Dorsolateral prefrontal cortex (tissue), 122 donors: ENCODE measurements at places on chromosomes 4 and X.

DNA sequence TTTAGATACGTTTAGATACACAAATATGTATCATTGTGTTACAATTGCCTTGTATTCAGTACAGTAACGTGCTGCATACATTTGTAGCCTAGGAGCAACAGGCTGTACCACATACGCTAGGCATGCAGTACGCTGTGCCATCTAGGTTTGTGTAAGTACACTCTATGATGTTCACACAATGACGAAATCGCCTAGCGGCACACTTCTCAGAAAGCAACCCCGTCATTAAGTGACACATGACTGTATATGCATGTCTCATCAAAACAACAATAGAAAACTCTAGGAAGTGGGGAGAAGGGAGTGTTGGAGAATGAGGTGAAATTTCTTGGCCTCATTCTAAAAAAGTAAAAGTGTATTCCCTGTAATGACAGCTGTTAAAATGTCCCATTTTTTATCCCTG, 32.7 kb downstream of the CCDC149 start:
- DNase-seq: no peak

DNA sequence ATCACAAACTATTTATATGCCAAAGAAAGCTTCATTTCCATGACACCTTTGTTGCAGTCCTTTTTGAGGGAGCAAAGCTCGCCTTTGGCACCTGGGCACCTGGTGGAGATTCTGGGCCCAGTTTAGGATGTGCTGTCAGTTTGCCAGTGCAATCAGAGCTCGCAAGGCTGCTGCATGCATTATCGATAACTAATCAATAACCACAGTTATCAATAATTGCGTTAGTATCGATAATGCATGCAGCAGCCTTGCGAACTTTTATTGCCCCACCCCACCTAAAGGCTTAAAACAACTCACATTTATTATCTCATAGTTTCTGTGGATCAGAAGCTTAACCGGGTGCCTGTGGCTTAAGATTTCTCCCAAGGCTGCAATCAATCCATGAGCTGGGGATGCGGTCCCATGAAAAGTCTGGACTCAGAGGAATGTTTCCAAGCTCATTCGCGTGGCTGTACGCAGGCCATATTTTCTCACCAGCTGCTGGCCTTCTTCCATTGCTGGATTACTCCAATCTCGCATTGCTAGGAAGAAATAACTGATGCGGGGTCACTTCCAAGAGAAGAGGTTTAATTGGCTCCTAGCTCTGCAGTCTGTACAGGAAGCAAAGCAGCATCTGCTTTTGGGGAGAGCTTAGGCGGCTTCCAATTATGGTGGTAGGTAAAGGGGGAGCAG, 6.2 kb upstream of the AFAP1 start:
- no peak for DNase-seq

DNA sequence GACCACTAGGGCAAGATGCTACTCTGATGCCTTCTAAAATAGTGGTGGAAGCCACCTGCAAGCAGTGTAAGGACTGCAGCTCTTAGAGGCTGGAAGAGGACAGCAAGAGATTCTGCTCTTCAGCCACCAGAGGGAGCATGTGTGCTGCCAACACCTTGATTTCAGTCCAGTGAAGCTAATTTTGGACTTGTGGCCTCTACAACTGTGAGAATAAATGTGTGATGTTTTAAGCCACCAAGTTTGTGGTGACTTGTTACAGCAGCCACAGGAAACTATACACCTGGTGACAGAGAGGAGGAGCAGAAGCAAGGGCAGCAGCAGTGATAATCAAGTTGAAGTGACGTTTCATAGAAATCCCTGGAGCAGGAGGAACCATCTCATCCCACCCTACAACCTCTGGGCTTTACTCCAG, 55.9 kb downstream of the FGFBP1 start:
- DNase-seq: no peak

- no peak for DNase-seq
Observed at GRCh38 chr4:159369256-159369655, 266.4 kb downstream of the RAPGEF2 start.

DNA sequence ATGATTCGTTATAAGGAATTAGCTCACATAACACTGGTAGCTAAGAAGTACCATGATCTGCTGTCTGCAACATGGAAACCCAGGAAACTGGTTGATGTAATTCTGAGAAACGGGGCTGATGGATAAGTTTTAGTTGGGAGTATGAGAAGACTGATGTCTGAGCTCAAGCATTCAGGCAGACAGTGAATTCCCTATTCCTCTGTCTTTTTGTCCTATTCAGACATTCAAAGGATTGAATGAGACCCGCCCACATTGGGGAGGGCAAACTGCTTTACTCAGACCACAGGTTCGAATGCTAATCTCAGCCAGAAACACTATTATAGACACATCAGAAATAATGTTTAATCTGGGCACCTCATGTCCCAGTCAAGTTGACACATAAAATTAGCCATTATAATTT, 515.5 kb downstream of the STPG2 start:
- DNase-seq: no peak

DNA sequence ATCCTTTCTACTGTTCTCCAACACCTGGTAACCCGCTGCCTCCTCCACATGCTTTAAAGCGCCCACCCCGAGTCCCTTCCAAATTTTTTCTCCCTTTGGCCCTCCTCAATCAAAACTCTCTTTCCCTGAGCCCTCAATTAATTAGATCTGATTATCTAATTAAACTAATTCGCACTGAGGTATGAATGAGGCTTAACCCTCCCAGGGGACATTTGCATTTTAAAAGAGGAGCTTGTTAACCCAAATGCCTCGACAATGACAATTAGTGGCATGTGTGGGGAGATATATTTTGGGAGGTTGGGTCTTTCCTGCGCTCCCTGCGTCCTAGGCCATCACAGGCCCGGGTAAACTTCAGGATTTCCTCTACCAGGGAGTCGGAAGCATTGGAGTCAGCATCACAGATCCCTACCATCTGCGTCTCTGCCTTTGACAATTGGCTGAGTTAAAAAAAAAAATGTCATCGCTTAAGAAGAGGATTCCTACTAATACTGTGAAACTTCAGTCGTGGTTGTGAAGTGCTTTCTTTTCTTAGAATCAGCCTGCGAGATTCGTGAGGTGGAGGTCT, 50.6 kb downstream of the TENM3 start:
- no peak for DNase-seq

DNA sequence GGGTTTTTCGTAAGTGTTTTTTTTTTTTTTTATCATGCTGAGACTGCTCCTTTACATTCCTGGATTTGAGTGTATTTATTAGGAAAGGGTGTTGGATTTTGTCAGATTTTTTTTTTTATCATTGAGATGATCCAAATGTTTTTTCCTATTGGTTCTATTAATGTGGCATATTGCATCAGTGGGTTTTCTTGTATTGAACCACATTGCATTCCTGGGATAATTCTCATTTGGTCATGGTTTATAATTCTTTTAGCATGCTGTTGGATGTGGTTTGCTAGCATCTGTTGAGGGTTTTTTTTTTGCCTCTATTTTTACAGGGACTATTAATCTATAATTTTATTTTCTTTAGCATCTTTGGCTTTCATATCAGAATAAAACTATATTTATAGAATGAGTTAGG, 28.8 kb downstream of the COL4A5 start:
- DNase-seq: no peak

DNA sequence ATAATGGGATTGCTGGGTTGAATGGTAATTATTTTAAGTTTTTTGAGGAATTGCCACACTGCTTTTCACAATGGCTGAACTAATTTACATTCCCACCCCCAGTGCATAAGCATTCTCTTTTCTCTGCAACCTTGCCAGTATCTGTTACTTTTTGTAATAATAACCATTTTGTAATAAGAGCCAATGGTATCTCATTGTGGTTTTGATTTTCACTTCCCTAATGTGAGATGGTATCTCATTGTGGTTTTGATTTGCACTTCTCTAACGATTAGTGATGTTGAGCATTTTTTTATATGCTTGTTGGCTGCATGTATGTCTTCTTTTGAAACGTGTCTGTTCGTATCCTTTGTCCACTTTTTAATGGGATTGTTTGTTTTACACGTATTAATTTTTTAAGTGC, 213.1 kb upstream of the HDX start:
- no peak for DNase-seq

- DNase-seq: no peak
Observed at GRCh38 chr4:16893141-16893651, 5.2 kb downstream of the LDB2 start.

GRCh38 chrX:111581086-111581485, 69.6 kb downstream of the SERTM2 start:
- DNase-seq: no peak

GRCh38 chrX:24117258-24117657, 32.3 kb upstream of the ZFX start:
- DNase-seq: no peak

GRCh38 chr4:78510681-78511080, 40.9 kb upstream of the ANXA3 start:
- no peak for DNase-seq

- DNase-seq: no peak
Observed at GRCh38 chr4:1519787-1520661, 113.8 kb upstream of the NKX1-1 start.

GRCh38 chr4:152715076-152715475, 35.3 kb upstream of the TMEM154 start:
- no peak for DNase-seq

- peak; percentile 31 for DNase-seq
Observed at GRCh38 chr4:147103403-147103946, 157.8 kb upstream of the TTC29 start.

DNA sequence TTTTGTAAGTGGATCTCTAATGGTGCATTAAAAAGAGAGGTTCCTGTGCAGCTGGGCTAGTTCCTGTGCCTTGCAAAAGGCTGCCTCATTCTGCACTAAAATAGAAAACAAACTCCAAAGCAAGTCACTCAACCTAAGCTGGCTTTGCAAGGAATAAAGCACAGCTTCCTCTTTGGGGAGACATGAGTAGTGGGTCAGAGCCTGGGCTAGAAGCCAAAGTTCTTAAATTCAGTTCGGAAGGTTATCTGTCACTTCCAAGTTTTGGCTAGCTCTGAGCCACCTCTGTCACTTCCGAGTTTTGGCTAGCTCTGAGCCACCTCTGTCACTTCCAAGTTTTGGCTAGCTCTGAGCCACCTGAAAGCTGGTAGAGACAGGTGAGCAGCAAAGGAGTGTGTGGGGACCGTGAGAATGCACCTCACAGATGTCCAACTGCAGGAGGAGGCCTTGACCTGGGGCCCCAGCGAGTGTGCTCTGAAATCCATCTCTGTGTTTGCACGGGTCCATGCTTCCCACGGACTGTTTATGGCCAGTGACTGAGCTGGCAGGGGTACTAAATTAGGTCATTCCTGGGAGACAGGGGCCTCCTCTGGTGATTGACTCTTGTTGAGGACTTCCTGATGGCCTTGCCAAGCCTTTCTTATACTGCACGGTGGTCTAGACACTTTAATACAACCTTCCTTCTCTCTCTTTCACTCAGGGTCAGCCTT, 36.4 kb upstream of the MAMLD1 start:
- DNase-seq: no peak

- DNase-seq: no peak
Observed at GRCh38 chr4:98745366-98745765, 87.0 kb upstream of the TSPAN5 start.

DNA sequence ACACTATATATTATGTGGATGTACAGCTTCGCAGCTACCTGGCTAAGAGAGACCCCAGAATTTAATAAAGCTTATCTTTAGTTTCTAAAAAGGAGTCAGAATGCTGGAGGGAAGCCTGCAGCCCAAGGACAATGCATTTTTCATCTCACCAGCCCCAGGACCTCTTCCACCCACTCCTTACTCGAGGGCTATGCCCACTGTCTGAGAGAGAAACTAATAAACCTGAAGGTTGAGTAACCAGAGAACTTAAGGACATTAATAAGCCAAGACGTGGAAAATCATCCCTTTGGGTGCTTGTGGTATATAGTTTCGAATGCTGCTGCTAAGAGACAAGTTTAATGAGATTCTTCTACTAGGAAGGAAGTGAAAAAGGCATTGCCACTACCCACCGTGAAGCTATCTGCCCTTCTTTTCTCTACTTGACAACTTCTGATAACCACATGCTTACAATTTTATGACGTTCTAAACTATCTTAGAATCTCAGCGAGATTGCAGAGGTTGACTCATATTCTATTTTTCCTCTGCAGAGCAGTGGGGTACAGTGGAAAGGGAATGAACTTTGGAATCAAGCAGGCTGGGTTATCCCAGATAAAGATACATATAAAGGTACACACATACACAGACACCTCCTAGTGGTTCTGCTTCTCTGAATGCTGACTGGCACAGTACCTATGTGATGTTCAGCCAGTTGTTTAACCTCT, 3.3 kb downstream of the RELL1 start:
- no peak for DNase-seq

DNA sequence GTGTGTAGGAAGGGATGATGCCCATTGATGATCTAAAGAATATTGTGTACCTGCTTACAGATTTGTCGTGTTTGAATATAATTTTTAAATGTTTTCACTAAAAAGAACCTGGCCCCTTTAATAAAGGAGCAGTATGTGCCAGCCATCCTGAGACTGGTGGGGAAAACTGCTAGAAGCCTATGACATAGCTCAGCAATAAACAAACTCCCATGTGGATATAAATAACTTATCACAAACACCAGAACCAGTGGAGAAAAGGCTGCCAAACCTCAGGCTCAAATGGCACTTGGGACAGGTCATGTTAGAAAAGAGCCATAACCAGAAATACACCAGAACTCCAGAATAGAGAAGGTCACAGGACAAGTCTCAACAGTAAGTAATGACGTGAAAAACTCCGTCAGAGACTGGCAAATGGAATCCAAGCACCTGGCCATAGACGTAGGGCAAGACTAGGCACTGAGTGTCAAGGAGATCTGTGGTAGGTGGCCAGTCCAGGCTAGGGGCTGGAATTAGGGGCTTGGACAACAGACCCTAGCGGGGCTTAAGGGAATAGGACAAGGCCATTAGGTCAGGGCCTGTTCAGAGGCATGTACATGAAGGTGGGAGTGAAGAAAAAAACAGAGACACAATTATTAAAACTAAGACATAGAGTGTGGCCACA, 11.7 kb upstream of the QRFPR start:
- no peak for DNase-seq

- DNase-seq: peak; percentile 67
Observed at GRCh38 chrX:20067709-20068561, 48.8 kb downstream of the MAP7D2 start.

DNA sequence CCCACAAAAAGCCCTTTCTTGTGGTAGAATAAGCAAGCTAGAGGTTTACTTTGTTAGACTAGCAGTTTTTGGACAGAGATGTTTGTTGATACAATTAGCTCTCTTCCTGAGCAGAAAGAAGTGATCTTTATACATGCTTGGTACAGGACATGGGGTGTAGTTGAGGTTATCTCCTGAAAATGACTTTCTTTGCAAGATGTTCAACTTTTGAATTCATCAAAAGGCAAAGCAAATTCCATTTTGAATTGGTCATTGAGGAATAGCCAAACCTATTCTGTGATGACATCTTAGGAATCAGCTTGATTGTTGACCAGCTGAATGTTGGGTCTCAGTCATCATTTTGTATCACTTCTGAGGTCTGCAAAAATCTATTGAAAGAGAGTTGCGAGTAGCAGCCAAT, 3.8 kb downstream of the CPE start:
- no peak for DNase-seq
